Tibial nerve (tissue), 4 donors: ENCODE measurements at places on chromosomes 13 and 19. TPM values are rescaled to one million over a fixed set of nuclear protein-coding genes. Genes with fewer than 3 reads are reported as not detected.

DNA sequence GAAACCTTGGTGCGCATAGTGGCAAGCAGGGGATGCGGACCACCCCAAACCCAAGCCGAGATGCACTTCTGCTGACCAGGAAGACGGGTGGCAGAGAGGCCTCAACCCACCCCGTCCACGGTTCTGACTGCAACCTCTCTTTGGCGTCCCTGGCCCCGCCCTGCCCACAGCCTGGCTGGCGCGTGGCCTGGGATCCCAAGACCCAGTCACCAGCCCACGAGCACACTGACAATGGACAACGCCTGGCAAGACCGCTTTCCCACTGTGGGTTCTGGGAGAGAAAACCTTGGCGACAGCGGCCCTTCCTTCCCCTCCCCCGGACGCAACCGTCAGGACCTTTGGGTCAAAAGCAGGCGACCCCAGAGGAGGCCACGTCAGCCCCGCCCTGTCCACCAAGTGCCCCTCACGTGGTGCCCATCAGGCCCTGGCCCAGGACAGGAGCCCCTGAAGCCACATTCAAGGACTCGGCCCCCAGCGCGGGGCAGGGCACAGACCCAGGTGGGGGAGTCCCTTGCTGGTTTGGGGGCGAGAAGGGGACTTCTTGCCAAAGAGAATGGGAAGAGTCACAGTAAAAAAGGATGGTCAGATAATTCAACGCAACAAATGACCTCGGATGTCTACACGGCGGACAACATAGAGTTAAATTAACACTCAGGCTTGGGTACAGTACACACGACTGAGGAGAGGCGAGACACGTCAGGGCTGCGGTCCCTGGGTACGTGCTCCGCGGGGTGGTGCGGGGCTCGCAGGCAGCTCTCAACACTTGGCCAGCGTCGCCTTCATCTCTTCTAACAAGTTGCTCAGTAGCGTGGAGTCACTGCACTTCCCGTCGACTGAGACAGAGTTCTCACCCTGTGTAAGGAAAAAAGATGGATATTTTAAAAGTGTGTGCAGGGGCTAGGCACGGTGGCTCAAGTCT lies 5.0 kb downstream of the IZUMO4 start:
- H3K4me1 ChIP-seq: peaks cover 30% of the 10 kb centered on the region
- no peaks in the 10 kb centered on the region for H3K27me3 ChIP-seq
- DNase-seq: no peak
- peaks cover 6% of the 10 kb centered on the region for H3K36me3 ChIP-seq
- no peak overlapping the region for H3K4me3 ChIP-seq

DNA sequence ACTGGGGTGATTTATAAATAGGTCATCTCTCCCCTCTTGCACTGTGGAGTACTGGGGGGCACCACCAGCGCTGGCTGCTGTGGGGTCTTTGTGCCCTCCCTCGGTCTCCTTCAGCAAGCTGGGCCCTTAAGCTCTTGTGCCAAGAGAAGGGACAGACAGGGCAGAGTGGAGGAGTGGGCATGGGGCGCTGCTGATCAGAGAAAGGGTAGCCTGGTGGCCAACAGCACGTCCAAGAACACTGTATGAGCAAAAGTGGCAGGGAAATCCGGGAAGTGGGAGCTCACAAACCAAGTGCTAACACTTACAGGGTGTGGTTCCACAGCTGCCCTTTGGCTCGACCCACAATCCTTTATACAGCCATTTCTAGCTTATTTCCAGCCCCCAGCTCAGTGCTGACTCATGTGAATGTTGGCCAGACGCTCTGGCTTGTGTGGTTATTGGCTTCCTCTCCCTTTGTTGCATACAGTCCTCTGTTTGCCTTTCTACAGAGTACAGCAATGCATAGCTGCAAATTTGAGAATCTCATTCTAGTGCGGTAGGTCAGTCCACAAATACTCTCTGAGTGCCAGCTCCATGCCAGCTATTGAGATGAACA lies 298.8 kb downstream of the SHISA2 start:
- no peaks in the 10 kb centered on the region for H3K27me3 ChIP-seq
- H3K4me1 ChIP-seq: peaks cover 14% of the 10 kb centered on the region
- H3K27ac ChIP-seq: peak overlapping the region; percentile 28

GRCh38 chr19:27971071-27971470 lies 1241.9 kb downstream of the UQCRFS1 start:
- H3K27ac ChIP-seq: no peak overlapping the region
- H3K27me3 ChIP-seq: no peaks in the 10 kb centered on the region

- H3K36me3 ChIP-seq: no peaks in the 10 kb centered on the region
- peaks cover 4% of the 10 kb centered on the region for H3K4me1 ChIP-seq
- no peak within 1 kb of the TSS for H3K27ac ChIP-seq
These were observed at the start of gene SEMA6B for GRCh38 chr19:4559569-4559968. SEMA6B (minus strand) TSS chr19:4559684; CDS start chr19:4558457, 1,227 bp downstream.

- no peak for DNase-seq
- no peaks in the 10 kb centered on the region for H3K27me3 ChIP-seq
- no peak overlapping the region for H3K27ac ChIP-seq
- H3K4me3 ChIP-seq: no peak overlapping the region
These were observed 48.5 kb downstream of the TDRD12 start for GRCh38 chr19:32767951-32768679.

Gene PRRG2
- 0.78 TPM for total RNA-seq

Gene CLDND2
- not detected for total RNA-seq

DNA sequence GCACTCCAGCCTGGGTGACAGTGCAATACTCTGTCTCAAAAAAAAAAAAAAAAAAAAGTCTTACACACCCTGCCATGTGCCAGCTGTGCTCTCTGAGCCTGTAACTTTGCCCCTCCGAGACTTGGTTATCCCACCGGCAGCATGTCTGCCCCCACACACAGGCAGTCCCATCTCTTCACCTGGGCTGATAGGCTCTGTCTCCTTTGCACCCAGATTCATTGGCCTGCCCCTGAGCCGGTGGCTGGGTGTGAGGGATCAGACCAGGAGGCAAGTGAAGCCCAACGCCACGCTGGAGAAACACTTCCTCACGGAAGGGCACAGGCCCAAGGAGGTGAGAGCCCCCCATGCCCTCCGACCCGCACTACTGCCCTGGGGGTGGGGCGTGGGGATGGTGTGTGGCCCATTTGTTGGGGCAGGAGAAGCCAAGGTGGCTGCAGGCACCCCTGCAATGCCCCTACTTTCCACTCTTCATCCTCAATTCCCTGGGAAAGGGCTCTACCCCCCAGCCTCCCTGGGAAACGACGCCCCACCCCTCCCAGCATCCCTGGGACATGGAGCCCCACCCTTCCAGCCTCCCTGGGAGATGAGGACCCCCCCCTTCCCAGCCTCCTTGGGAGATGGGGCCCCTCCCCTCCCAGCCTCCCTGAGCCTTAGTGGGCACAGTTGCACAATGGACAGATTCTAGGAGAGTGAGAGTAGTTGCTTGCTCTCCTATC lies 45.3 kb downstream of the CERS4 start:
- no peak overlapping the region for H3K4me3 ChIP-seq
- H3K36me3 ChIP-seq: no peaks in the 10 kb centered on the region
- no peak overlapping the region for H3K27ac ChIP-seq
- H3K27me3 ChIP-seq: no peaks in the 10 kb centered on the region

Gene PRTN3
- total RNA-seq: not detected

GRCh38 chr13:91134803-91135184 lies 212.7 kb upstream of the MIR17HG start:
- no peaks in the 10 kb centered on the region for H3K4me1 ChIP-seq
- H3K27ac ChIP-seq: no peak overlapping the region
- DNase-seq: no peak
- no peaks in the 10 kb centered on the region for H3K27me3 ChIP-seq
- no peak overlapping the region for H3K4me3 ChIP-seq

Gene CCDC159
- 23.2 TPM for total RNA-seq

- H3K4me3 ChIP-seq: no peak overlapping the region
- H3K27ac ChIP-seq: peak overlapping the region; percentile 84
- H3K4me1 ChIP-seq: peaks cover 30% of the 10 kb centered on the region
- peaks cover 31% of the 10 kb centered on the region for H3K36me3 ChIP-seq
- no peaks in the 10 kb centered on the region for H3K27me3 ChIP-seq
These were observed 3.1 kb downstream of the NR2F6 start for GRCh38 chr19:17242431-17243208.

Gene ZNF440
- 10.2 TPM for total RNA-seq

DNA sequence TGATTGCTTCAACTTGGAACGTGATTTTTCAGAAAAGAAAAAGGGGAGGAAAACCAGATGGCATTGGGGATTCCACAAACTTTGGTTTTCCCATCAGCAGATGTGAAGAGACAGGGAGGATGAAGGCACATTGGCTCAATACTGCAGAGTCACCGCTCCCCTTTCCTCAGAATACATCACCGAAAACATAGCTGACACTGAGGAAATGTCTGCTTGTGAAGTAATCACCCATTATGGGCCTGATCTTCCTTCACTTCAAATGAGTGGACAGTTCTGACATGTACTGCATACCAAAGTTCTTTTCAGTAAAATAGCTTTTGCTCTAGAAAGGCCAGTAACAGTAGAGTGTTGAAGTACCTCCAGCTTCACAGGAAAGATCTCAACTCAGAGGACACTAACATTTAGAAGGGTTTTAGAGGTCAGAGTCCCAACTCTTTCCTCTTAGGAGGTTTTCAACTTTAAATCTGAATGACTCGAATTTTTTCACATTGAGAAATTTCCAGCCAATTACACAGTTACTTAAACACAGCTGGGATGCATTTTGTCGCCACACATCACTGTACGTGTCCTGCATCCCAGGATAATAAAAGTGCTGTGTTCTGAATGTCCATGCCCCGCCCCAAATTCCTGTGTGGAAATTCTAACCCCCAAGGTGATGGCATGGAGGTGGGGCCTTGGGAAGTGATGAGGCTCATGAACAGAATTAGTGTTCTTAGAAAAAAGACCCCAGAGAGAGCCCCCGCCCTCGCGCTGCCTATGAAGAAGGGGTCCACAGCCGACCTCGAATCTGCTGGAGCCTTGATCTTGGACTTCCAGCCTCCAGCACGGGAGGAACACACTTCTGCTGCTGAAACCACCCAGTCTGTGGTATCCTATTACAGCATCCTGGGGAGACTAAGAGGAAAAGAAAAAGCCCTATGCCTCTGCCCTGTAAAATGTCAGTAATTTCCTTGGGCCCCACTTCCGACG lies 77.7 kb downstream of the COL4A1 start:
- DNase-seq: no peak
- no peak overlapping the region for H3K4me3 ChIP-seq
- no peaks in the 10 kb centered on the region for H3K27me3 ChIP-seq

GRCh38 chr13:97438856-97439595 lies 5.1 kb downstream of the RAP2A start:
- H3K27ac ChIP-seq: no peak overlapping the region
- H3K4me1 ChIP-seq: peaks cover 11% of the 10 kb centered on the region
- H3K36me3 ChIP-seq: no peaks in the 10 kb centered on the region
- H3K27me3 ChIP-seq: no peaks in the 10 kb centered on the region
- no peak overlapping the region for H3K4me3 ChIP-seq

Gene CLEC17A
- total RNA-seq: not detected

- no peaks in the 10 kb centered on the region for H3K4me1 ChIP-seq
- H3K36me3 ChIP-seq: no peaks in the 10 kb centered on the region
- H3K4me3 ChIP-seq: no peak overlapping the region
- DNase-seq: no peak
These were observed 180.6 kb downstream of the COG6 start for GRCh38 chr13:39836038-39836437.

DNA sequence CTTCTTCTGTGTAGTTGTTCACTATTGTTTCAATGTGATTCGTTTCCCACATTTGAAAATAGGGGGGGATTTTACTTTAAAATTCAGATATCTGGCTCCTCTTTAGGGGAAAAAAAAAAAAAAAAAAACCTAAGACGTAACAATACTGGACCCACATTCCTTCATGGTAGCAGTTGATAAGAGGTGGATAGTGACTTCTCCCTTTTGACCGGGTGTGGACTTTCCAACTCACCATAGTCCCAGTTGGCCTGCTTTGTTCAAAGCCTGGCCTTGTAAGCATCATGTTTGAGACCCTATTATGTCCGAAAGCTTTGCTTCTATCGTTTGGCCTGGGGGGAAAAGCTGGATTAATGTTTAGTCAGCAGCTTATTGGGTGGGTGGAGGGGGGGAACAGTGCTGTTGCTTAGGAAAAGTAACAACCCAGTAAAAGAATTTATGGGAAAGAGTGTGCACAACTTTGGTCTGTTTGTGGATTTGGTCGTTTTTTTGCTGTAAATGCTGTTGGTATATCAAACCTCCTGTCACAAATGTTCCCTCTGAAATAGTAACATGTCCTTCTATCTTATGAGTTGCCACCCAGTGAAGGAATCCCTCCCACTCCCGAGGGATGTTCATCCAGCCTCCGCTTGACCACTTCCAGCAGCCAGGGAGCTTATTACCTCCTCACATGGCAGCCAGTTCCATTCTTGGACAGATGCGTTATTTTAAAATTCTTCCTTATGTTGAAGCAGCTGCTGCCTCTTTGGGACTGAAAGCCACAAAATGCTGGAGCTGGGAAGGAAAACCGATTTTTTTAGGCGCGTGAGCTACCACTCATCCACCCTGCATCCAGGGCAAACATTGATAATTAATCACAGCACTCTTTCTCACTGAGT lies 10.4 kb downstream of the SAMD4B start:
- H3K4me1 ChIP-seq: peaks cover 10% of the 10 kb centered on the region
- peaks cover 82% of the 10 kb centered on the region for H3K36me3 ChIP-seq
- H3K27me3 ChIP-seq: no peaks in the 10 kb centered on the region
- DNase-seq: no peak
- H3K27ac ChIP-seq: peak overlapping the region; percentile 74
